ENCODE measurements at places on chromosomes 4 and X. TPM values are rescaled to one million over a fixed set of nuclear protein-coding genes. Genes with fewer than 3 reads are reported as not detected.
A peak's percentile ranks its signal among the peaks of the same experiment; 100 is the strongest.

The SSX2B gene
- not detected for total RNA-seq

The ARSH gene
- total RNA-seq, result not detected

The TLR10 gene
- total RNA-seq, result not detected

The NAP1L3 gene
- total RNA-seq, result 3.1 TPM

The SPARCL1 gene
- 351 TPM for total RNA-seq

The PPP4R3C gene
- total RNA-seq, result not detected

The N4BP2 gene
- 4.5 TPM for total RNA-seq

DNA sequence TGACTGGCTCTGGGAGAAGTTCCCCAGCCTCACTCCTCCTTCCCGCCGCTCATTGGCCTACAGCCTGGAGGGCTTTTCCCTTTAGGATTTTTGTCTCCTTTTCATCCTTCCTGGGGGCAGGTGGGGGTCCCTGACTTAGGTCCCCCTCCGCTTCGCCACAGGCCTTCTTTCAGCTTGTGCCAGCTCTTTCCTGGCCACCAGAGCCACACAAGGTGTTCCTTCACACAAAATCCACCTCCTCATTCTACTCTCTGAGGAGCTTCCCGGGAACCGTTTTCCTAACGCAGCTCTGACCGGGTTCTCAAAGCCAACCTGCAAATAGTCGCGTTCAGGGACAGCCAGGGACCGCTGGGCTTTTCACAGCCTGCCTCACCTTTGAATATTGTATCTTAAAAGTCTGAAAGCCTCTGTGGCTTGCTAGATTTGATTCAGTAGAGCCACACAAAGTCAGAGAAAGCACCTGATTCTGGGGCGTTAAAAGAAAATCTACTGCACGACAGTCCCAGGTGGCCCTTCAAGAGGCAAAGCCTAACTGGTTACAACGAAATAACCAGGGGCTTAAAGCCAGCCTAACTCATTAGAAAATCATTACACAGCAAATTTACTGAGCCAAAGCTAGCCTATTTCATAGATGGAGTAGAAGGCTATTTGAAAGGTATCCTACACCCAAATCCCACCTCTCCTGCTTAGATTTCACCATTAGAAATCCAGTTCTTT, 731 bp upstream of the GPC3 start:
- DNase-seq, result no peak

- DNase-seq, result no peak
These were observed 277.3 kb upstream of the TRPC5 start for GRCh38 chrX:112359906-112360305.

DNA sequence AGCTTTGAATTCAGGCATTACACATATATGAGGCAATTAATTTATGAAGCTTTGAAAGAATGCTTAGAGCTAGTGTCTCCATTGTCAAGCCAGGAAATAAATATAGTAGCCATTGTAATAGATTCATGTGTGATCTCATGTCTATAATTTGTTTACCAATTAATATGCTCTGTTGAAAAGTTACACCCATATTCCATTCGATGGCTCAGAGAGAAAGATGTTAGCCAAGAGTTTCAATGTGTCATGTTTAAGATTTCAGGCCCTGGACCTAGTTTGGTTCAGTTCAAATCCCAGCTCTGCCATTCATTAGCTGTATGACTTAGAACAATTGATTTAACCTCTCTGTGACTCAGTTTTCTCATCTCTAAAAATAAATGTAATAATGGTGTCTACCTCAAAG, 263.3 kb downstream of the SNCA start:
- no peak for DNase-seq

GRCh38 chr4:41594432-41594831, 56.5 kb downstream of the LIMCH1 start:
- no peak for DNase-seq

DNA sequence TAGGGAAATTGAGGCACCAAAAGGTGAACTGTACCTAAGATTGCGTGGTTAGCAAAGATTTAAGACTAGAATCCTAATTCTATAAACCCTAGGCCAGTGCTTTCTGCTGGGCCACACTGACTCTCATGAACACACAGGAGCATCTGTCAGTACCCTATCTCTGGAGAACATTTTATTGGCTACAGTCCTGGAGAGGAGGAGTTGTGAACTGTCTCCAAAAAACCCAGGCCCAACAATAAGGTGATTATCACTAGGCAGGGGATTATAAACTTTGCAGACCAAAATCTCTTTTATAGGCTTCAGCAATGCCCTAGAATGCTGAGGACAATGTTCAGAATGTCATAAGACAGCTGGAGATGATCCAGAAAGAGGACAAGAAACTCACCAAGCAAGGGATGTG, 24.1 kb downstream of the OPHN1 start:
- no peak for DNase-seq

DNA sequence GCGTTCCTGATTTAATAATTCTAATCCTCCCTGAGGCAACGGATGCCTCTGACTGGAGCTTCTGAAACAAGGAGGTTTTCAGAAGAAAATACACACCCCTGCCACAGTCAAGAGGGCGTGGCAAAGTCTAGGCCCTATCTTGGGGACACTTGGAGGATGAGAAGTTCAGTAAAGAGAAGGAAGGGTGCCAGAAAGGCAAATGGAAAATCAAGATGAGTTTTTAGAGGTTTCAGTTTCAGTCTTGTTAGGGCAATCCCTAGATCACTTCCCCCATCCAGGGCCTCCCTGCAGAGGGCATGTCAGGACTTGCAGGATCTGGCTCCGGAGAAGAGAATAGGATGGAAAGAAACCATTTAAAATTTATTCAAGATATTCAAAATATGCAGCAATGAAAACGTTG, 28.5 kb upstream of the FGF2 start:
- DNase-seq, result peak; percentile 26

DNA sequence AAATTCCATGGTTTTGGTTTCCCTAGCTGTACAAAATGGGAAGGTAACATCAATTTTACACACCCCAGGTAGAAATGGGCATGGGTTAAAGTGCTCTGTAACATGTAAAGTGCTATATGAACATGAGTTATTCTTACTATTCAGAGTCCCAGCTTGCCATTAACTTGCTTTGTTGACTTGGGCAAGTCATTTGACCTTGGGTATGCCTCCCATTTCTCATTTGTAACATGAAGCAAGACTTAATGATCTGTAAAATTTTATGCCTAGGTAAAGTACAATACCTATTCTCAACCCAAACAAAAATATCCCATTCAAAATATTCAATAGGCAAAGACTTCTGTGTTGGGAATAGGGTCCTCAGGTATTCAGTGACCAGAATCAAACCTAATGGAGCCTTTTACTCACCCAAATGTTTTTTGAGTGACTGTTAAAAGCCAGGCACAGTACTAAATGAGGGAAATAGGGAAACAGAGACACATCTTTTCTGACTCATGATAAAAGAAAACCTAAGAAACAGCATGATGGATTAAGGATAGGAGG, 126.6 kb downstream of the SH3RF1 start:
- no peak for DNase-seq

- no peak for DNase-seq
These were observed 384.9 kb upstream of the SLC7A11 start for GRCh38 chr4:138627096-138627495.

GRCh38 chrX:15877380-15877779, 22.8 kb upstream of the AP1S2 start:
- DNase-seq, result no peak

- DNase-seq, result no peak
These were observed 122.6 kb upstream of the PLAC1 start for GRCh38 chrX:134780908-134781307.

DNA sequence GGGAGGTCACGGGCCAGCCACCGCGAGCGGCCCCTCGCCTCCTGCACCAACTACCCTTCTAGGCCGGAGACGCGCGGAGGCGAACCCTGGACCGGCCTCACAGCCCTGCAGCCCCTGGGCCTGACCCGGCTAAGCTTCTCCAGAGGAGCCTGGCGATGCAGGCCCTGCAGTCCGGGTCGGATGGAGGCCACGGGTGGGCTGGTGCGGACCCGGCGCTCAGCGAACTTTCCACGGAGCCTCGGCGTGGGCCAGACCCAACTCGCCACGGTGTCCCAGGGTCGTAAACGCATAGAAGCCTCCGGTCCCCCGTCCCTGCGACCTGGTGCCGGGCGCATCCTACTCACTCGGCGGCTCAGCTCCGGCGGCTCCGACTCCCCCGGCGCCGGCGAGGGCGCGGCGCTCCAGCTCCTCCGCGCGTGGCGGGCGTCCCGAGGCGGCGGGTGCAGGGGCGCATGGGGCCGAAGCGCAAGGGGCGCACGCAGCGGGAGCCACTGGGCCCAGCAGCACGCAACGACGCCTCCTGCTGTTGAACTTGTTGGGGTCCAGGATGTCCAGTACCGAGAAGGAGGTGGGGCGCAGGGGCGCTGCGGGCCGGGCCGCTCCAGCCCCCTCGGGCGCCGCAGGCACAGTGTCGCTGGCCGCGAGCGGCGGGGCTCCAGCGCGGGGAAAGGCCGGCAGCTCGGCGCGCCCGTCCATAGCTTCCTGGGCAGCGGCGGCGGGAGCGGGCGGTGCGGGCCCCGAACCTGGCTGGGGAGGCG, 427 bp downstream of the NKX1-1 start:
- no peak for DNase-seq

DNA sequence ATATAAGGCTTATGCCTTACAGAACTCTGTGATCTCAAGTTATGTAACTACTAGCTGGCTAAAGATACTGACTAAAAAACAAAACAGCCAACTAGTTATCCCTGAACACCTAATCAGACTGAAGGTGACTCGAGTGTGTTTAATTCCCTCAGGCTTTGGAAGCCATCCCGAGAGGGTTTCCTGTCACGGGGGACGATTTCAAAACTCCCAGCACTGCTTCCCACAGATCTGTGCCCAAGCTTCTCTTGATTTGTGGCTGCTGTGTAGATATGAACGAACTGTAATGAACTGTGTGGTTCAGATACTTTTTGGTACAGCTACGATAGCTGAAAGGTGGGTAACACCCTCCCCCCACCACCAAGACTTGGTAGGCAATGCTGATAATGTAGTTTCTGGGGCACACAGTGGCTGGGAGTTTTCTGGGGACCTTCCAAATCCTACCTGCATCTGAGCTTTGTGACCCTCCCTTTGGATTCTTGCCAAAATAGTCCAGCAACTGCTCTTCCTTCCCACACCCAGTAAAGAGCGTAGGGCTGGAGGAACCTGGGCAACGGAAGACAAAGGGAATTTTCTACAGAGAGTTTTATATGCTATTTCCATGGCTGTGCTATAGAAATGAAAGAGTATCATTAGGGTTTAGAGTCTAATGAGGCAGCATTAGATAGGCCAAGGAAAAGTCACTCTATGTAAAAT, 148.8 kb downstream of the MGST2 start:
- DNase-seq, result no peak

DNA sequence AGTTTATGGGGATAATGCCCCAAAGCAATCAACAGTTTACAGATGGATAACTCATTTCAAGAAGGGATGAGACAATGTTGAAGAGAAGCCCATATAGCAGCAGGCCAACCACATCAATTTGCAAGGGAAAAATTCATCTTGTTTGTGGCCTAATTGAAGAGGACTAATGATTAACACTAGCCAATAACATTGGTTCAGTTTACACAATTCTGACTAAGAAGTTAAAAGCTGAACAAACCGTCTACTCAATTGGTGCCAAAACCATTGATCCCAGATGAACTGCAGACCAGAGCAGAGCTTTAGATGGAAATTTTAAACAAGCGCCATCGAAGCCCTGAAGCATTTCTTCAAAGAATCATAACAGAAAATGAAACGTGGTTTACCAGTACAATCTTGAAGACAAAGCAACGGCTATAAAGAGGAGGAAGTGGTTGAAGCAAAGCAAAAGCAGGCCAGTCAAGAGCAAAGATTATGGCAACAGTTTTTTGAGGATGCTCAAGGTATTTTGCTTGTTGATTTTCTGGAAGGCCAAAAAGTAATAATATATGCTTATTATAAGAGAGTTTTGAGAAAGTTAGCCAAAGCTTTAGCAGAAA, 20.5 kb upstream of the BLTP1 start:
- no peak for DNase-seq

DNA sequence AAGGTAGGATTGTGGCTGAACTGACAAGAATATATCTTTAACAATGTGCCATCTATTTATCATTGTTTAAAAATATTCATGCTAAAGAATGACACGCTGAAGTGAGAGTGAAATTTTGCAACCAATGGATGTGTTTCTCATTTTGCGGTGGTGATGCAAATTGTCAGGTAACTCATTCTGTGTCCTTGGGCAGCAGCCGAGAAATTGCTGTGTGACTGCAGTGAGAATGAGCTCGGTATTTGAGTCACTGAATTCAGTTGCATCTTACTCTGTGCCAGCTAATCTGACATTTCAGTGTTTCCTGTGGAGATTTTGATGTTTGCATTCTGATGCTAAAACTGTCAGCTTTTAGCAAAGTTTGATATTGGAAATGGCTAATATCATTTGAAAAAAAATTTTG, 28.1 kb downstream of the MCUB start:
- DNase-seq, result no peak

DNA sequence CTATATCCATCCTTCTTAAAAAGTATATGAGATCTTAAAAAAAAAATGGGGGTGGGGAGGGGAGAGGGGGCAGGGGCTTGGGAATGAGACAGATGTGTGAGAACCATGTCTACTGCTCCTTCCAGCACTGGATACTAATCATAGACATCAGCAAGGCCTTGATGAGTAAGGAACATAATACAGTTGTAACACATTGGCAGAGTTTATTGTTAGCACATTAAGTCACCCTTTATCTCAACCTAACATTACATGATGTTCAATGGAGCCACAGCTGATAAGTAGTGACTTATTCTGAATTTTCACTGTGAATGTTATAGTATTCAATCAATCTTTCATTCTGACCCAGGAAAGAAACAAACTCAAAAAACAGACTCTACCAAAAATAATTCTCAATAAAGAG, 47.3 kb upstream of the KCNE5 start:
- DNase-seq, result no peak

DNA sequence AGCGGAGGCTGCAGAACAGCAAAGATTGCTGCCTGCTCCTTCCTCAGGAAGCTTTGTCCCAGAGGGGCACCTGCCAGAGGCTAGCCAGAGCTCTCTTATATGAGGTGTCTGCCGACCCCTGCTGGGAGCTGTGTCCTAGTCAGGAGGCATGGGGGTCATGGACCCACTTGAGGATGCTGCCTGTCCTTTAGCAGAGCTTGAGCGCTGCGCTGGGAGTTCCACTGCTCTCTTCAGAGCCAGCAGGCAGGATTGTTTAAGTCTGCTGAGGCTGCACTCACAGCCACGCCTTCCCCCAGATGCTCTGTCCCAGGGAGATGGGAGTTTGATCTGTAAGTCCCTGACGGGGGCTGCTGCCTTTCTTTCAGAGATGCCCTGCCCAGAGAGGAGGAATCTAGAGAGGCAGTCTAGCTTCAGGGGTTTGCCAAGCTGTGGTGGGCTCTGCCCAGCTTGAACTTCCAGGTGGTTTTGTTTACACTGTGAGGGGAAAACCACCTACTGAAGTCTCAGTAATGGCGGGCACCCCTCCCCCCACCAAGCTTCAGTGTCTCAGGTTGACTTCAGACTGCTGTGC, 10.9 kb downstream of the DCK start:
- no peak for DNase-seq

GRCh38 chrX:72576141-72576894, 3.7 kb upstream of the HDAC8 start:
- DNase-seq, result no peak

- no peak for DNase-seq
These were observed 105.8 kb downstream of the GEMIN8 start for GRCh38 chrX:13923845-13924244.

- no peak for DNase-seq
These were observed 114.5 kb upstream of the SLIT2 start for GRCh38 chr4:20137176-20137575.

Data from tibial nerve (tissue), 4 donors.